CD4-positive, alpha-beta T cell treated with Interleukin-1 beta for 1 hour (primary cell): ENCODE measurements at places on chromosomes 1 and 21.

DNA sequence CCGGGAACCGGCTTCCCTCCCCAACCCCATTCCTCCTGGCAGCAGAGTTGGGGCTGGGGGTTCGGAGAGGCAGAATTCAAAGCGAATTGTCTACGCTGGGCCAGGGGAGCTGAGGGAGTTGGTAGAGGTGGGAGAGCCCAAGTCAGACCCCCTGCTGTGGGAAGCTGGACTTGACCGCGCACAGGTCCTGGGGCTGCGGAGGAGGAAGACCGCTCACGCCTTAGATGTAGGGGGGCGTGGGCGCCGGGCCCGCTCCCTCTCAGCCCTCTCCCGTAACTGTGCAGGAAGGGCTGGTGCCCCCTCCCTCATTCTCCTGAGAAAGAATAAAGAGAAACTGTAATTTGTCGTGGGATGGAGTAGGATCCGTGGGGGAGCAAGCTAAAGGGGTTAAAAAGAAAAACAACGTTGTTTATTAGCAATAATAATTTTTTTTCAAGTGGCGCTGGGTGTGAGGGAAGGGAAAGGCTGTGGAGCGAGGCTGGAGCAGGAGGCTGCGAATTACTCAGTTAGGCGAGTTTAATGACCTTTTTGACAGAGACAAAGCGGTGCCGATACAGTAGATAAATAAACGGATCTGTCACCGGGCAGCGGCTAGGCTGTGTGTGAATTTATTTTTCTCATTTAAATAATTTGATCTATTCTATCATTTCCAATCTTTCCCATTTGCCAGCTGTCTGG is 838 bp upstream of the GRIK3 start:
- no peak for DNase-seq

DNA sequence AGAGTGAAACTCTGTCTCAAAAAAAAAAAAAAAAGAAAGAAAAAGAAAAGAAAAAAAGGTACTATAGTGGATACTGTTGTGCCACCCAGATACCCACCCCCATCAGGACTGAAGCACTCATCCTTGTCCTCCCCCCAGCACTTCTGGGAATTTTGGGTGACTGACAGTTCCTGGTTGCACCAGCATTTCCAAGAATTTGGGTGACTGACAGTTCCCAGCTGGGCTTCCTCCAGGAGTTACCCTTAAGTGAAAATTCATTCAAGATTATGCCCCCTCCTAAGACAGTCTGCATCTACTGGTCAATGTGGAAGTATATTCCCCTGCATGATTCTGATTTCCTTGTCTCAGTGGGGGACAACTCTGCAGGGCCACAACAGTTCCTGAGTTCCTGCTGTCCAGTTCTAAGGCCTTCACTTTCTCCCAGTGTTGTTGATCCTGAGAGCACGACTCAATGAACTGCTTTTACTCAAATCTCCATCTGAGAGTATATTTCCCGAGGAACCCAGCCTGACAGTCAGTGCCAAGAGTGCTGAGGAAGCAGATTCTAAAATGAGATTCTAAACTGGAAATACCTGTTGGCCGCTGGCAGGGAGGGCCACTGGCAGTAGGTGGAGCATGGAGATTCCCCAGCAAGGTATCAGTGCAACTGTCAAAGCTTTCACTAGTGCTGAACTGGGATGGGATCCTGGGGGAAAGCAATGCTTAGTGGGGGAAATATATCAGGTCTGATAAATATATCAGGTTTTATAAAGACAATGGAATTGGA is 18.5 kb downstream of the RIIAD1 start:
- no peak for DNase-seq

DNA sequence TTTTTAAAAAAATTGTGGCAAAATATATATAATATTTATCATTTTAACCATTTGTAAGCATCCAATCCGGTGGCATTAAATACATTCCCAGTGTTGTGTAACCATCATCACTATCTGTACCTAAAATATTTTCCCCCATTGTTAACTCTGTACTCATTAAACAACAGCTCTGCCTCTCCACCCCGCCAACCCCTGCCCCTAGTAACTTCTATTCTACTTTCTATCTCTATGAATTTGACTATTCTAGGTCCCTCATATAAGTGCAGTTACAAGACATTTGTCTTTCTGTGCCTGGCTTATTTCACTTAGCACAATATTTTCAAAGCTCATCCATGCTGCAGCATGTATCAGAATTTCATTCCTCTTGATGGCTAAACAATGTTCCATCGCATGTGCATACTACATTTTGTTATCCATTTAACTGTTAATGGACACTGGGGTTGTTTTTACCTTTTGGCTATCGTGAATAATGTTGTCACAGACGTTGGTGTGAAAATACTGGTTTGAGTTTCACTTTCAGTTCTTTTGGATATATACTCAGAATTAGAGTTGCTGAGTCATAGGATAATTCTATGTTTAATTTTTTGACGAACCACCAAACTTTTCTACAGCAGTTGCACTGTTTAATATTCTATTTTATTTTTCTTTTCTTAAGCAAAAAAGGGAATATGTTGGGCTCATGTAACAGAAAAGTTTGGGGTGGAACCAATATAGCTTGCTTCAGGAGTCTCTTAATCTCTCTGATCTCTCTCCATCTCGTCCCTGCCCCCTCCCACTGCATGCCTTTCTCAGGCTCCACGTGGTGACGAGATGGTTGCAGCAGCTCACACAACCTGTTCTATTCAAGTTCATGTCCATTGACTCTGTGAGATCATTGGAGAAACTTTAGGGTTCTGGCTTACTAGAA is 25.2 kb upstream of the RCAN1 start:
- DNase-seq: no peak

GRCh38 chr1:21292984-21293536 is 2.8 kb upstream of the ECE1 start:
- DNase-seq: peak; percentile 76

GRCh38 chr1:87170931-87171598 is 157.6 kb upstream of the LMO4 start:
- DNase-seq: no peak

GRCh38 chr1:229022595-229023333 is 248.1 kb upstream of the RAB4A start:
- no peak for DNase-seq

- no peak for DNase-seq
Observed at GRCh38 chr1:192907545-192908243, 98.9 kb downstream of the RGS2 start.

- DNase-seq: no peak
Observed at GRCh38 chr1:246815693-246816270, 91.6 kb downstream of the SCCPDH start.

DNA sequence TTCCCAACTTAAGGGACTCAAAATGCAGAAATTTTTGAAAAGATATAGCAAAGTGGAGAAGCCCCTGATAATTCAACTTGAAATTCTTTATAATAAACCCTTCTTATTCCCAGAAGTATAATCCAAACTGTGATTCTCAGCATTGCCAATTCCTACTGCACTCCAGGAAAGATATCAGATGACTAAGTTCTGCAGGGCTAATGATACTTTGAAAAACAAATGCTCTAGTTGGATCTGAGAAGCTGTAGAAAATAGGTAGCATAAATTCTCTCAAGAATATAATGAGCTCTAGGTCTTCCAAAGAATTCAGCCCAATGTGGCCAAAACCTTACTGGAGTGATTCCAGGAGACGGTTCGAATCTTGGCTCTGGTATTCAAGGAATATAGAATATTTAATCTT is 294.0 kb upstream of the PTBP2 start:
- no peak for DNase-seq

DNA sequence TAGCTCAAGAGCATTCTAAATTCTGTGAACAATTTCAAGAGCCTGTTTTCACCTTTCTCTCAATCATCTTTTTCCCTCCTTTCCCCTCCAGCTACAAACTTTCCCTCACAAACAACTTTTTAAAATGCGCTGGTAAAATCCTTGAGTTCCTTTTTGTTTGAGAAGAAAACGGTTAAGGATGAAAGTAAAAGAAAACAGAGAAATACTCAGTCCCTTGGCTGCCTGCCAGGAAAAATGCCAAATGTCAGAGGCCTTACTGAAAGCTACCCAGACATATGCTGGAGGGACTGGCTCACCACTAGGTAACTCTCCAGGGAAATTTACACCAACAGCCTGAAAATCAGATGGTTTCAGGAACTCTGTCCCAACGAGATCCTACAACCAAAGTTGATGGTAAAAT is 11.0 kb upstream of the SERBP1 start:
- DNase-seq: no peak

DNA sequence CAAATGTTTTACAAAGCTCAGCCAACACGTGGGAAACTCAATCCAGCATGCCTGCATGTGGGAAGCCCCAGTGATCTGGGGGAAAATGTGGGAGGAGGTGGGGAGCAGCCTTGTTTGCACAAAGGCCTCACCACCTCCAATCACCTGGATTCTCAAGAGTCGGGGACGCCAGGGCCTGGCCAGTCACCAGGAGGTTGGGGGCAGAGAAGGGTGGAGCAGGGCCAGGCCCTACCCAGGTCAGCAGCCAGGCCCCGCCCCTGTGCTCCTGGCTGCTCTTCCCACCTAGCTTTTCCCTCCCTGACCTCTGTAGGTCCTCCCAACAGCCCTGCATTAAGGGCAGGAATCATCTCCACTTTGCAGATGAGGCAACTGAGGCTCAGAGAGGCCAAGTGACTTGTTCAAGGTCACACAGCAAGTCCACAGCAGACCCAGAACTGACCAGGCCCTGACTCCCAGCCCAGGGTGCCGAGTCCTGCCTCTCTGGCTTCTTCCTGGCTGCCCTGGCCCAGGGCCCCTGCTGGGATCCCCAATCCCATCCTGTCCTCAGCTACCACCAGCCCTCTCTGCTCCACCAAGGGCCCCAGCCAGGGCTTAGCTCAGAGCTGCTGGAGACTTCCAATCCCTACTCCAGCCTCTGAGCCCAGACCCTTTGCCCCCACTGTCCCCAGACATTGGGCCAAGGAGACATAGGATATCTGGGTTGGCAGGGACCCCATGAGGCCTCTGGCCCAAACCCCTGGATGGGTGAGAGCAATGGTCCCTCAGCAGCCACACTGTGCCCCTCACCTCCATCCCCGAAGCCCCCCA is 508.6 kb downstream of the PTPRU start:
- no peak for DNase-seq

DNA sequence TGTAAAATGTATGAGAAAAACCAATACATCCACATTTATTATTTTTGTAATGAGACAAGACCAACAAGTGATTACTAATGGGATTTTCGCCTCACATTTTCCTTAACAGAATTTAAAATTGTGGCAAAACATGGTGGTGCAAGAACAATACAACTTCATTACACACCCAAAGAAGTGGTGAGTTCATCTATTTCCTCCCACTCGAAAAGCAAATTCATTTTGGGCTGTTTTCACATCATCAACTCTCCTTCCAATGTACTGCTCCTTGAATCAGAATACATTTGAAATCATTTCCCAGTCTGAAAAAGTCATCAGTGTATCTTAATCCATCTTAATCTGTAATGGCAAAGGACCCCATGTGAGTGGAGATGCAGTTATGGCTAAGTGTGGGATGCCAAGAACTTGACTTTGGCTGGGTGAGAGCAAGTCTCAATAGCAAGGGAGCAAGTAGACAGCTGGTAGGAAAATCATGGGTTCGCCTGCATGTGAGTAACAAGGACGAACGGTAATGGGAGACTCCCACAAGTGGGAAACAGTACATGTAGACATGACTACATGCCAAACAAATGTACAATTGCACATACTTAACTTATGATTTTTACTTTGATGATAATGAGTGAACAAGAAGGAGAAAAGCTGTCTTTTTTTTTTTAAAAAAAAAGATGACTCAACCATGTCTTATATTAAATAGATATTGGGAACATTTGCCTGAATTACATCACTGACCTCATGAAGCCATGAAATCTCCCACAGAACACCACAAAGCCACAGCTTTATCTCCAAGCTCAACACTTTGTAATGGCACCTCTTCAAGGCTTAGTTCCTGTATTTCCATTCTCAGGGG is 46.0 kb downstream of the RUNX1 start:
- DNase-seq: no peak

- no peak for DNase-seq
Observed at GRCh38 chr1:69404486-69404885, 163.2 kb upstream of the LRRC7 start.

GRCh38 chr1:47565092-47565491 is 127.2 kb downstream of the FOXD2 start:
- no peak for DNase-seq

GRCh38 chr1:158458263-158458662 is 3.4 kb upstream of the OR10K1 start:
- DNase-seq: no peak

DNA sequence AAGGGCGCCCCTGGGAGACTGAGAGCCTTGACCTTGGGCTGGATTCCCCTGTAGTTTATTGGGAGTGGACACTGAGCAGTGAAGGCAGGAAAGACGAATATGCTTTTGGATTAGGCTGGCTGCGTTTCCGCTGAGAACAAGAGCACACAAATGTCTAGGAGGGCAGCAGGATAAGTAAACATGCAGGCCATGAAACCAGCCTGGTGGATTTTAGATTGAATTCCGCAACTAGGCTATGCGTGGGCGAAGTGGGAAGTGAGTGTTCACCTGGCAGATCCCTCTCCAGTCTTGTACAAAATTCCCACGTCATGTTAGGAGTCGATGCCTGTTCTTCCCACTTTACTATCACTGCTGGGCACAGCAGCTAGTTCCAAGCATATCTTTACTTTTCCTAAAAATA is 21.4 kb upstream of the KCNJ6 start:
- DNase-seq: no peak

DNA sequence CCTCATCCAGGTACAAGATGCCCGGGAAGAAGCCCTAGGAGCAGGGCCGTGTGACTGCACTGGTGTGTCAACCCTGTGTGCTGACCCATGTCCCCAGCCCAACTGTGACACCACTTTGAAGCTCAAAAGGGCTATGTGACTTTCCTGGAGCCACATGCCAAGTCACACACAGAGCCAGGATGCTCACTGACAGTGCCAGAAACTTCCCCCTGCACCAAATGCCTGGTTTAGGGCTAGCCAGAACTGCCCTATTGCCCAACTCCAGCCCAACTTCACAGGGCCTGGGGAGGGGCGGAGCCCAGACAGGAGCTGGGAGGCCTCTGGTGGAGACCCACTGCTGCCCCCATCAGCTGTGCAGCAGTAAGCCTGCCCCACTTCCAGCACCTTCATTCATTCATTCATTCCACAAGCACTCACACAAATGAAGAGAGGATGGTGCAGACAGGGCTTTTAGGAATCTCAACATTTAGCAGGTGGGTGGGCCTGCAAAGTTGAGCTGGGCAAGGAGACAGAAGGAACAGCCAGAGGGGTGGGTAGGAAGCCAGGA is 36.7 kb downstream of the KCNQ4 start:
- DNase-seq: no peak

DNA sequence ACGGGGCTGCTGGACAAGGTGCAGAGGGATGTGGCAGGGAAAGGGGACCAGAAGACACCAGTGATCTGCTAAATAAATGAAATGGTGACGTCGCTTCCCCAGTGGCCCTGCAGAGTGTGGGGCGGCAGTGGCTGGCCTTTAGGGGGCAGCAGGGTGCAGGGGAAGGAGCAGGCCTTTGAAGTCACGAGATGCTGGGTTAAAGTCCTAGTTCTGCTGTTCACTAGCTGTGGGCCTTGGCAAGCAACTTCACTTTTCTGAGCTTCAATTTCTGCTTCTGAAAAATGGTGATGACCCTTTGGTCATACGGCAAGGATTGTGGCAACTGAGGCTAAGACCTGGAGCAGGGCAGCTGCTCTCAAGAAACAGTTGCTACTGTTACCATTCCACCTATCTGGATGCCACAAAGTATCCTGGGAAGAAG is 9.2 kb upstream of the GALE start:
- DNase-seq: peak; percentile 87

- DNase-seq: no peak
Observed at GRCh38 chr1:55781944-55782482, 566.8 kb upstream of the USP24 start.
